ENCODE measurements at places on chromosomes 11 and 22.

- no peak for DNase-seq
Observed at GRCh38 chr11:2927121-2927800, 2.0 kb downstream of the PHLDA2 start.

GRCh38 chr11:123483058-123483457 is 53.0 kb downstream of the GRAMD1B start:
- DNase-seq, result peak; percentile 94

GRCh38 chr11:13902523-13902922 is 60.0 kb upstream of the SPON1 start:
- no peak for DNase-seq

DNA sequence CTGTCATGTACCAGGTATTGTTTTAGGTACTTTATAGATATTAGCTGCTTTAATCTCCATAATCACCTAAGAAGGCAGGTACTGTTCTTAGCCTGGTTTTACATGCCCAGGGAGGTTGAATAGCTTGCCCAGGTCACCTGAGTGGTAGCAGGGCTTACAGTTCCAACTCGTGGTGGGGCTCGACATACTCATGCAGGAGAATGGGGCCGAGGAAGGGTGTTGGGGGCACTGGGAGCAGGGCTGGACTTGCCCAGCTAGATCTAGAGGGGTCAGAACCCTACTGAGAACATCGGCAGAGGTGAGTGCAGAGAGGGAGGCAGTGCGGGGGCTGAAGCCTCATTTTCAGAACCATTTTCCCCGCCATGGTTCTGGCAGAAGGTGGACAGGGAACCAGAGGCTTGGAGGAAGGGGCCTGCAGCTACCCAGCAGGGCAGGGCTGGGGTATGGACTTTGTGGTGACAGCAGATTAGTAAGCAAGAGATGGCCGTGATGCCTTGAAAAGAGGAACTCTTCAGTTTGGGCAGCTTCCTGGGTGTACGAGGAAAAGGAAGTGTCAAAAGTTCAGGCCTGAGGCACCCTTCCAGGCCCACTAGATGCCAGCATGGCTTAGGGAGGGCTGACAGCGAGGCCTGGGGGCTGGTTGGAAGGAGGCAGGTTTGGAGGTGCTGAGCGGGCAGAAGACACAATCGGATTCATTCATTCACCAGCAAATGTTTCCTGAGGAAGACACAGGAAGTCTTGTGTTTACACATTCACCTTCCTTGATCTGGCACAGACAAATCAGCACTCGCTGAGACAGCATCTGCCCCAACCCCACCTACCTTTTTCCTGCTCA is 54.7 kb upstream of the LYVE1 start:
- peak; percentile 33 for DNase-seq

DNA sequence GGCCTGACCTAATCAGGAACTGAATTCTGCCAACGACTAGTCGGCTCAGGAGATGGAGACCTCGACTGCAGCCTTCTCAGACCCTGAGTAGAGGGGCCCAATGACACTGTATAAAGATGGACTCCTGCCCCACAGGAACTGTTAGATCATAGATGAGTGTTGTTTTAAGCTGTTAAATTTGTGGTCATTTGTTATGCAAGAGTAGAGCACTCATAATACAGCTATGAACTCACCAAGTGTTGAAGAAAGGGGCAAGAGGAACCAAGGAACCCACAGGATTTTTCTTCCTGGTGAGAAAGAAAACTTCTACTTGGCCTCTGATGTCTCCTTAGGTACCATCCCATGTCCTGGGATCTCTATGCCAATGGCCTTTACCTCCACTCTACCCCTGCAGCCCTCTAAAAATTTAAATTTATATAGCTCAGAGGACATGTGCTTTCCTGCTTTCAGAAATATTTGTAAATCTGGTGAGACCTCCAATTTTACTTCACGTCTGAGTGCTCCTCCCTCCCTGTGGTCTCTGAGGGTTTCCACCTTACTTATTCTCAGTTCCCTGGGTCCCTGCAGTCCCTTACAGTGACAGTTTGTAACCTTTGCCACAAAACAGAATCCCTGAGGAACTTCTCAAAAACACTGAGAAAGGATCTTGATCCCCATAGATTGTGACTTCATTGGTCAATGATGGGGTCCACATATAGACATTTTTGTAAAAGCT is 256.3 kb upstream of the ARHGAP20 start:
- DNase-seq, result no peak

DNA sequence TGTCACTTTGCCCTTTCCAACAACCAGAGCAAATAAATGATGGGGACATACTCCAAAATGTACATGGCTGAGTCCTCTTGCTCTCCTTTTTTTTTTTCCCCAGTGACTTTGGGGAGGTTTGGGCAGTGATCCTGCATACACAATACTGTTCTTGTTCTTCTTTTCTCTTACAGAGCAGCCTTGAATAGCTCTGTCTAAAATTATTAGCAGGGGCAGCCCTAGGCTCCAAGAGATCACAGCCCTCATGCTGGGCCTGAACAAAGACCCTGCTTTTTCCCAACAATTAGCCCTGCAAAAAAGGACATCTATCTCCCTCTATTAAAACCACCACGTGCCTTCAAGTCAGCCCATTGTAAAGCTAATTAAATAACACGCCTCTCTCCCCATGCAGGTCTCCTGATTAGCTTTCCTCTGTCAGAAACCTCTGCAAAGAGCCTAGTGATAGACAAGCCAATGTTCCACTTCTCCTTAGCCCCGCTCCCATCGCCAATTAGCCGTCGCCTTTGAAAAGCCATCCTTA is 54.7 kb downstream of the ETS1 start:
- no peak for DNase-seq

GRCh38 chr11:9815486-9816136 is 151.7 kb downstream of the SWAP70 start:
- DNase-seq, result peak; percentile 92

GRCh38 chr22:50523458-50523805 is 2.0 kb downstream of the SCO2 start:
- DNase-seq, result no peak

DNA sequence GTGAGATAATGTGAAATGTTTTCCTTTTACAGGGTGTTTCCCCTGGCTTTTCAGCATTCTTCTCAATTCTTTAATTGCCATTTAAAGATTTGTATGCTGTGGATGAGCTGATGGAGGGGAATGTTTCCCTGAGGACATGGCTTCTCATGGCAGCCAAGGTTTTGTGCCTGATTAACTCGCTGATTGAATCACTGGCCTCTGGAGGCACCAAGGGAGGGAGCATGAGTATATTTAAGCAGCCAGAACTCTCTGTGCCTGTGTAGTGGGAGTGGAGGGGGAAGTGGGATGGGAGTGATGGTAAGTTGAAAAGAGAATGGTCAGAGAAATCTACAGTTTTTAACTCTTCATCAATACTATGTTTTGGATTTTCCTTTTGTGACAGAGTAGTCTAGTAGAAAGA is 88.7 kb downstream of the STIM1 start:
- DNase-seq, result no peak

DNA sequence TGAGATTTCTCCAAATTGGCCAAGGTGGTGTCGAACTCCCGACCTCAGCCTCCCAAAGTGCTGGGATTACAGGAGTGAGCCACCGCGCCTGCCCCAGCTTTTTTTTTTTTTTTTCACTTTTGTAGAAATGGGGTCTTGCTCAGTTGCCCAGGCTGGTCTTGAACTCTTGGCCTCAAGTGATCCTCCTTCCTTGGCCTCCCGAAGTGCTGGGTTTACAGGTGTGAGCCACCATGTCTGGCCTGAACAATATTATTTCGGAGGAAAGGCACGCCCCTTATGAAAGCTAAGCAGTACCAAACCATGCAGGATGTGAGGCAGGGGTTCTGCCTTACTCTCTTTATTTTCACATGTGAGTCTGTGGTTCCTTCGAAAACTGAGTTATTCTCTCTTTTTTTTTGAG is 16.1 kb downstream of the MTCH2 start:
- no peak for DNase-seq

- no peak for DNase-seq
Observed at GRCh38 chr11:65128182-65129145, 5.9 kb downstream of the SYVN1 start.

- DNase-seq, result no peak
Observed at GRCh38 chr11:2135648-2136201, 3.5 kb downstream of the IGF2 start.

GRCh38 chr11:17972987-17973386 is 39.9 kb downstream of the SERGEF start:
- DNase-seq, result peak; percentile 97

DNA sequence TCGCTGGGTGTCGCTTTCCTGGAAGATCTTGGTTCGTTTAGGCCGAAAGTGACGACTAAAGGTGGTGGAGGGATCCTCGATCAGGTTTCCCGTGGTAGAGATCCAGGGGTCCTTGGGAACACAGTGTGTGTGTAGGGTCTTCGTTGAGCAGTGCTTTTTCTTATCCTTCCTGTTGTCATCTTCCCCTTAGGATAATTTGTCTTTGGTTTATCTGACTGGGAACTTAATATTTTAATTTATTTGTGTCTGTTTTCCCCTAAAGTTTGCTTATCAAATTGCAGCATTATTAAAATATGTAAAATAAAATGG is 403 bp downstream of the RBM7 start:
- DNase-seq, result no peak

- no peak for DNase-seq
Observed at GRCh38 chr11:93323747-93324146, 6.8 kb upstream of the DEUP1 start.

- no peak for DNase-seq
Observed at GRCh38 chr22:21450320-21450831, 16.8 kb upstream of the TMEM191C start.

- DNase-seq, result peak; percentile 62
Observed at GRCh38 chr11:102603091-102603490, 22.0 kb downstream of the MMP20 start.

DNA sequence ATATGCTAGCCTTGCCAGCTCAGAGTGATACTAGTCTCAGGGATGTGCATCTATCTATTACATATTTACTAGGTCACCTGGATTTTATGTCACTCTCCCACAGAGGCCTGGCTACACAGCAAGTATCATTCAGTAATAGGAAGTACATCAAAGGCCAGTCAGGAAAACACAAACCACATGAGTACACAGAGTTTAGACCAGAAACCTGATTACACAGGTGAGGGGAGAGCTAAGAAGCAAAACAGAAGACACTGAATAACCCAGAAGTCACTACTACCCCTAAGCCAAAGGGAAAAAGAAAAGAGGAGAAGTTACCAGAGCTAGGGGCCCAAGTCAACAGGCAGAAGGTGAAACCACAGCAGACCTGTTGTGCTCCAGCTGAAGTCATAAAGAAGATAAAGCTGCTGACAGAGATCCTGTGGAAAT is 13.3 kb downstream of the LPXN start:
- no peak for DNase-seq

DNA sequence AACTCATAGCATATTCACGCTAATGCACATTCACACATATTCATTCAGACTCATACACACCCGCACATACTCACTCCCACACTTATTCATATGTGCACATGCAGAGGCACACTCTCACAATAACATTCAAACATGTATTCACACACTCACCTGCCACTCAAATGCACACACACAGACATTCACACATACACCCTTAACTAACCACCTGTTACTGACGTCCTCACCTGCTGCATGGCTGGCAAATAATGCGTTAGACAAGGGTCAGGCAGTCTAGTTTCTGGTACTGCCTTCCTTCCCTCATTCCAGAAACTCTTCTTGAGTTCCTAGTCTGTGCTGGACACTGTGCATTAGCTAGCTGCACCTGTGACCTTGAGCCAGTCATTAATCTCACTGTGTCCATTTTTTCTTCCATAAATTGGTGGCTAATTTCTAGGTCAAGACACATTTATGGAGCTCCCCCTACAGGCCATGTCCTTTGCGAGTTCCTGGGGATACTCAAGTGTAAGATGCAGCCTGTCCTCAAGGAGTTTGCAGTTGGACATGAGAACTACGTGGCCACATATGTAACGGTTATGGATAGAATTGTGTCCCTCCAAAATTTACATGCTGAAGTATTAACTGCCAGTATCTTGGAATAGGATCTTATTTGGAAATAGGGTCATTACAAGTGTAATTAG is 34.5 kb upstream of the SEZ6L start:
- no peak for DNase-seq

DNA sequence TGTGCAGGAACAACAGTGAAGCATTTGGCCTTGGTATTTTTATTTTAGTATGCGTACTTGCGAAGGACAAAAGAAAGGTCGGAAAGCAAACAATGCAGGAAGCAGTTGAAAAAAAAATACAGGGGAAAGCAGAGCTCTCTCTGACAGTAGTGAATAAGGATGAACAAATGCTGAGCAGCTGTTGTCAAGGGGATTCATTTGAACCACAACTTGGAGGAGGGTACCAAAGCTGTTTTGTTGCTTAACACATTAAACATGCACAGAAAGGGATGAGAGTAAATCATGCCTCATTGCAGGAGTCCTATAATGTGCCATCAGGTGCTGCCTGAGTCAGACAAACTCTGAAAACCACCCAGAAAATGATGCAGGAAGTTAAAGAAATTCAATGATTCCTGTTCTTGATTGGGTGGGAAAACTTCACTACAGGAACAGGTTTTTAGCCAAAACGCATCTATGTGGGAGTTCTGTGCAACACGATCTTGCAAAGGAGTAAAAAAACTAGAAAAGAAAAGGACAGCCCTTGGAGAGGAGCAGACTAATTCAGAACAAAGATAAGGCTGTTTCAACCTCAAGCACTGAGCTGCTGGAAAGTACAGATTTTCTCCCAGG is 2113.5 kb downstream of the LRRC4C start:
- no peak for DNase-seq

DNA sequence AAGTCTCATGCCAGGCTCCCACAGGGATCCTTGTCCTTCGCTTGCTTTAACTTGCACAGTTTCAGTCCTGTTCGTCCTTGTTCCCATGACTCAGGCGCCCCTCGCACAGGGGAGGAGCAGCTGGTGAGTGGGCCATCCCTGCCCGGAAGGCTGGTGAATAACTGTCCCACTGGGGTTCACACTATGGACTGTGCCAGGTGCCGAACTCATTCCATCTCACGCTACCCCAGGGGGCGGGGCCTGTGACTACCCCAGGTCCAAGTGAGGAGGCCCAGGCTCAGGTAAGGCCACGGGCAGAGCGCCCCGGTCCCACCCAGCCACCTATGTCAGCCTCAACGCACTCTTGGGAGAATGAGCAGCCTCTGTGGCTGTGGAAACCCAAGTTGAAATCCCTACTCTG is 7.2 kb upstream of the CARD10 start:
- DNase-seq, result peak; percentile 98

GRCh38 chr22:19876941-19877625 is 22.4 kb upstream of the GNB1L start:
- no peak for DNase-seq

GRCh38 chr11:68792400-68792966 is 41.2 kb upstream of the TESMIN start:
- DNase-seq, result peak; percentile 28

- DNase-seq, result no peak
Observed at GRCh38 chr11:45616802-45617549, 48.4 kb downstream of the CHST1 start.

Data from epithelial cell of esophagus (primary cell).